Gastroesophageal sphincter (tissue), 4 donors: ENCODE measurements at places on chromosomes 4 and X. TPM values are rescaled to one million over a fixed set of nuclear protein-coding genes. Genes with fewer than 3 reads are reported as not detected.

GRCh38 chr4:128516301-128516969 lies 228.8 kb upstream of the PGRMC2 start:
- ATAC-seq: no peak

- no peak for ATAC-seq
These were observed 16.2 kb upstream of the PSAPL1 start for GRCh38 chr4:7450775-7451433.

- ATAC-seq: no peak
These were observed 481.0 kb downstream of the BCOR start for GRCh38 chrX:39616731-39617130.

DNA sequence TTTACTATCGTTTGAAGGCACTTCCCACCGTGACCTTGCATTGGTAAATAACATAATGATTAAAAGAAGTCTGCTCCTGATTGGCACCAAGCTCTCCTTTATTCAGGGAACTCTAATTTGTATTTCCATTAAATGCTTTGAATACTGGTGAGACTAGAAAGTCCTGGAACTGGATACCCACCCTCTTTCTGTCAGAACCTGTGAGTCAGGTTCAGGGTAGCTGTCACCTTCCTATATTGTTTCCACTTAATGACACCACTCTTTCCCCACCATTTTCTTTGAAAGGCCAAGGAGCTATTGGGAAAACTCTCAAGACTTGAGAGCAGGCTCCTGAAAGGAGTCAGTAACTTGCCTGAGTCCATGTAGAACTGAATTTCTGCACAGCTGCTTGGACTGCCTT lies 55.9 kb upstream of the RASSF6 start:
- no peak for ATAC-seq

- ATAC-seq: no peak
These were observed 247.9 kb downstream of the CCSER1 start for GRCh38 chr4:90375081-90375480.

GRCh38 chr4:162782778-162783525 lies 383.7 kb downstream of the NAF1 start:
- peak; percentile 25 for ATAC-seq

- ATAC-seq: no peak
These were observed 8.2 kb upstream of the EFNB1 start for GRCh38 chrX:68820476-68821110.

DNA sequence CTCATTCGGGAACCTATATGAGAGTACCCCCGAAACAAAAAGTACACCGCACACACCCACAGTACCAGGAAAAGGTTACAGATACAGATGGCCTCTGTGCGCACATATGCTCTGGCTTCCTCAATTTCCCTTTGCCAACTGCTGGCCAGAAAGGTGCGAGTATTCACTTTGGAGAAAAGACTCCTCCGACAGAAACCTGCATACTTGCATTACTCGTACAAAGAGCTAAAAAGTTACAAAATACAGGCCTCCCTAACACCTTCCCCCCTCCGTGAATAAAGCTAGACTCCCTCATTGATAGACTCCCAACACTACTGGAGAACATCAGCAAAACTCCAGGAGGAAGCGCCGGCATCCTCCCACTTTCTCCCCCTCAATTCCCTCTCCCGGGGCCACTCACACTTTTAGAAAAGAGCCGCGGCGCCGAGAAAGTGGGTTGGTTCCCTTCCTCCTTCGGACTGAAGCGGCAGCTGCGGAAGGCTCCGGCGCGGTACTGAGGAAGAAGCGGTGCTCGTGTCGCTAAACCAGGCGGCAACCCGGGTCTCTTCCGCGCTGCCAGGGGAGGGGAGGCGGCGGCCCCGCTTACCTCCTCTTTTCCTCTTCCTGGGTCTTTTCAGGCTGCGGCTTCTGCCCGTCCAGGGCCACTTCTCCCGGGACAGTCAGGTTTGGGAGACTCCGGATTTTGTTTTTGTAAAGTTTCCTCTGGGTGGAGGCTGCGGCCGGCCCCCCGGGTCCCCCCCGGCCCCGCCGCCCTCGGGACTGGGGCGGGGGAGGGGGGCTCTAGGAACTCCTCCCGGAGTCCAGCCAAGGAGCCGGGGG lies 1.1 kb downstream of the FBXW7 start:
- ATAC-seq: no peak

Gene AWAT2
- not detected for total RNA-seq

Gene RAB40A
- total RNA-seq: 1.7 TPM

Gene AR
- total RNA-seq: 2.9 TPM

Gene IL15
- 5.5 TPM for total RNA-seq
